LHCN-M2 (cell line): ENCODE measurements at places on chromosomes 1 and 21. TPM values are rescaled to one million over a fixed set of nuclear protein-coding genes. Genes with fewer than 3 reads are reported as not detected.

The FBXO2 gene
- not detected in 2 replicates for total RNA-seq

The ST6GALNAC3 gene
- total RNA-seq, result under 0.01 TPM in 1 of 2 replicates, not detected in the other

The LRRC7 gene
- 0.45 and 0.80 TPM in 2 replicates for total RNA-seq

The C2CD2 gene
- 13.5 and 22.2 TPM in 2 replicates for total RNA-seq

The HSPG2 gene
- total RNA-seq, result 106 and 143 TPM in 2 replicates

The RHD gene
- total RNA-seq, result not detected in 2 replicates

The C1orf87 gene
- total RNA-seq, result not detected in 2 replicates

The RPF1 gene
- 46.4 and 46.8 TPM in 2 replicates for total RNA-seq

The BCL2L15 gene
- 0.13 and 0.17 TPM in 2 replicates for total RNA-seq

The VAV3 gene
- total RNA-seq, result 0.64 and 1.4 TPM in 2 replicates

The NKAIN1 gene
- total RNA-seq, result not detected in 2 replicates

The C1orf174 gene
- total RNA-seq, result 31.8 and 38.3 TPM in 2 replicates

DNA sequence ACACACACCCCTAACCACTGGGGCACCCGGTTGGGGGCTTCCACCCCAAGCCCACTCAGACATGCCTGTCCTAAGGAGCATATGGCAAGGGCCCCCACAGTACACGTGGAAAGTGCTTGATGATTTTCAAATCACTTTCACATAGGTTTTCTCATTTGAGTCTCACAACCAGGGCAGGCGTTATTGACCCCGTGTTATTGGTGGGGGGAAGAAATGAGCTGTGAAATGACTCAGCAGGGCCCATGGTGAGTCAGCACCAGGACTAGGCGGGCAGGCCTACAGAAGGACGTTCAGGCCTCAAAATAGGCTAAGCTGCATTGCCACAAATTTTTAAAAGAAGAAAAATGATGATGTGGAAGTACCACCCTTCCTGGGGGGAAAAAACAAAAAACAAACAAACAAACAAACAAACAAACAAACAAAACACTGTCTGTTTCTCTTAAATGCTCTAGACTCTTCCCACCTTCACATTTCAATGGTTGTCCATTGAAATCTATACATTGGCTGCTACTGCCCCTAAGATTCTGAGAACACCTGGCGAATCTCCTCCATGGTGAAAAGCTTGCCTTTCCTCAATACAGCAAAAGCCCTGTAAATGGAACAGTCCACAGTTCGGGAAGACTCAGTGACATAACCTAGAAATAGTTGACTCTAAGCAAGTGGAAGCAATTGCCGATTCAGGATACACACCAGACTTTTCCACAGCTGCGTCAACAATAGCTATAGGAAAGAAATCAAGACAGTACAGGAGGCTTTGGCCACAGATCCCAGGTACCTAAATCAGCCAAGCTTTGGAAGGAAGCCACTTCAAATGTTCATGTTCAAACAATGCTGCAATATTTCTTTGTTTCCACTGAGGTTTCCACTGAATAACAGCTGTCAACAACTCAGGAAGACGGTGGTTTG is 234.7 kb downstream of the TOMM20 start:
- peak; percentile 89 for DNase-seq

- peak; percentile 54 for DNase-seq
These were observed 21.0 kb downstream of the CNIH4 start for GRCh38 chr1:224377676-224378006.

DNA sequence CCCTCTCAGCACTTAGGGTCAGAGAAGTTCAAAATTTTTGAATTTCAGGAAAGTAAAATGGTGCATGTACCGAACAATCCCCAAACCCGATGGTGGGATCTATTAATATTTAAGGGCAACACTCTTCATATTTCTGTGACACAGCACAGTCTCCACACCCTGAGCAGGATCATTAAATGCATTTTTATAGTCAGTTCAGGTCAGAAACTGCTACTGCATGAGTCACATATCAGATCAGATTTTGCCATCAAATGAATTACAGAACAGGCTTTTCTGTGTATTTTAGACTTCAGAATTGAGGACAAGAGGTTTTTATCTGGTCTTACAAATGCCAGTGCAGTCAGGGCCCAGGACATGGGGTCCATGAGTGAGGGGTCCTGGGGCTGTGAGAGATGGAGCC is 79.2 kb downstream of the RIPK4 start:
- no peak for DNase-seq

- no peak for DNase-seq
These were observed 38.6 kb downstream of the NSL1 start for GRCh38 chr1:212752934-212753497.

GRCh38 chr1:50783286-50783685 is 176.8 kb downstream of the FAF1 start:
- DNase-seq, result peak; percentile 35

DNA sequence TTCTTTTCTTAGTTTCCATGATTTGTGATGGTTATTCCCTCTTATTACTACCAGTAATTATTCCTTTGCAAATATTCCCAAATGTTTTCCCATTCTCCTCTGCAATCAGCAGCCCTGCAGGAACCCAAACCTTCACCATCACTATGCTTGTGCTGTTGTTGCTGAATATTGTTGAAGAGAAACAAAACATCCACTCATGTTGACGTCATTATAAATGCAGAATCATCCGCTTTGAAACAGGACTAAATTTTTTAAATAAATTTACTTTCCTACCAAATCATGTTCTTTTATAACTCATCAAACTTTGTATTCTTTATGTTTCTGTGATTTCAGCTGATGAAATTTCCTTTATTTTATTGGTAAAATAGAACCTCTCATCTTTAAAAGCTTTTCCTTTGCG is 787.0 kb upstream of the B3GALT2 start:
- no peak for DNase-seq

DNA sequence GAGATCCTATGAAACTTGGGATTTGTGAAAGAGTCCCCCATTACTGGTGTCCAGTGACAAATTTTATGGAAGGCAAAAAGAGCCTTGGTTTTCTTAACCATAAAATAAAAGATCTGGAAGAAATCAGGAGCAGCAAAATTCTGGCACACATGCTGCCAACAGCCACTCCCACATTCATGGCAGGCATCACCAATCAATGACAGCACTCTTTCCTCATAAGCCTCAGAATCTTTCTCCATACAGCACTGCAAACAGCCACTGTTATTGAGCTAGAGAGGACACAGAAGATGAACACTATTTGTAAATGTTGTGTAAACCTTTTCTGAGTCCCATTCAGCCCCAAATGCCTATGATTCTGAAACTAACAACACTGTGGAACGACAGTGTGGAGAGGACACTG is 162.2 kb downstream of the RRAGC start:
- no peak for DNase-seq

- DNase-seq, result no peak
These were observed 576.2 kb downstream of the MATN1 start for GRCh38 chr1:30147188-30147587.

DNA sequence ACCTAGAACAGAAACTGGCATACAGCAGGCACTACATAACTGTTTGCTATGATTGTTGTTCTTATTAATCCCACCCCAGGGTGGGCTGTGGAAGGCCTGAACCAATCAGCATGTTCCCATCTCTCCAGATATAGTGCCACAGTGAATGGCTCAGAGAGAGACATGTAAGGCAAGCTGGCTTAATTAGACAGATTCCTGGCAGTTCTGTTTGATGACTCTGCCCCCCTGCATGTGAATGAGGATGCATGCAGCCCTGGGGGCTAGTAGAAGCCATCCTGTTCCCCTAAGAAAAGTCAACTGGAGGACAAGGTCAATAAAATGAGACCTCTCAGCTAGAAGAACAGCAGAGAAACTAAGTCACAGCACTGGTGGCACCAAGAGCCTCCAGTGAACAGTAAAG is 130.3 kb downstream of the GLIS1 start:
- no peak for DNase-seq

DNA sequence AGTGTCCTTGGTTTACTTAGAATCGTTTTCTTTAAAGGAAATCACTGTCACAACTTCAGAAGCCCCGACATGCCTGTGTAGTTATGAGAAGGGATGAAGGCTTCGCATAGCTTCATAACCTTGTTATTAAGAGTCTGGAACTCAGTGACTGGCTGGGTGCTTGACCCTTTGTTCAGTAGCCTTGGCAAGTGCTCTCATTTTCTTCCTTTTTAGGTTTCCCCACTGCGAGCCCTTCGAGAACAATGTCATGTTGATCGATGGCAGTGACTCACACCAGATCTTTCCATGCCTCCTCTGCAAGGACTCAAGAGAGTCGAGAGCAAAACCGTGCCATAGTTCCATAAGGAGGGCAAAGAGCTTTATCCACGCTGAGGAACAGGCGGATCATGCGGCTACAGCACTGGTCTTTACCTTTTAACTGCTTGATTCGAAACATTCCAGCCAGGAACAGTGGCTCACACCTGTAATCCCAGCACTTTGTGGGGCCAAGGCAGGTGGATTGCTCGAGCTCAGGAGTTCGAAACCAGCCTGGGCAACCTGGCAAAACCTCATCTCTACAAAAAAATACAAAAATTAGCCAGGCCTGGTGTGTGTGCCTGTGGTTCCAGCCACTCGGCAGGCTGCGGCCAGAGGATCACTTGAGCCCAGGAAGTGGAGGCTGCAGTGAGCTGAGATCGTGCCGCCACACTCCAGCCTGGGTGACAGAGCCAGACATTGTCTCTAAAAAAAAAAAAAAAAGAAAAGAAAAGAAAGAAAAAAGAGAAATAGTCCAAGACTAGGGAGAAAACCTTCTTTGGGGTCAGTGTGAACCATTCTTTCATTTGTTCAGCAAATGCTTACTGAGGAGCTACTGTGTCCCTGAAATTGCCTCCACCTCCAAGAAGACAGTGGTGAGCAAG is 95.4 kb upstream of the ERRFI1 start:
- DNase-seq, result peak; percentile 84

DNA sequence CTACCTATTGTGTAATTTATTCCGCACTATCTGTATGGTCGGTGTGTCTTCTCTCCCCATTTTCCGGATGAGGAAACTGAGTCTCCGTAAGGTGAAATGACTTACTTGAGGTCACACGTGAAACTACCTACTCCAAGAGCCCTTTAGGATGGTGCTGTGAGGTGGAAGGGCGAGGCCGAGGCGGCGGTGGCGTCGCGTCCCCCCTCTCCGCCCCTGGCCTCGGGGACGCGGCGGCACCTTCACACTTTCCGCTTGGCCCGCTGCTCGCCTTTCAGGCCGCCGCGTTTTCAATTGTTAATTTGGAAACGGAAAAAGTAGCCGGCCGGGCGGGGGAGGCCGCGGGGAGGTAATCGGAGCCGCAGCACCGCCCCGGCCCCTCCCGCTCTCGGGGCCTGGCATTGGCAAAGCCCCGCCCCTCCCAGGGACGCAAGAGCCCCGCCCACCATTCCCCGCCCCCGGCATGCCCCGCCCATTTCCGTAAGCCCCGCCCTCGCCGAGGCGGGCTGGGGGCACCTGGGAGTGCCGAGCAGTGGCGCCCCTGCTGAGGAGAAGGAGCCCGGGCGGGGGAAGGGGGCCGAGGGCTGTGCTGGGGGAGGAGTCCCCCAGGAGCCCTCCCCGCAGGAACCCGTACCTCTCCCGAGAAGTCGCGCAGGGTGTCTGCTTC is 18.6 kb downstream of the KCNQ4 start:
- peak; percentile 43 for DNase-seq

DNA sequence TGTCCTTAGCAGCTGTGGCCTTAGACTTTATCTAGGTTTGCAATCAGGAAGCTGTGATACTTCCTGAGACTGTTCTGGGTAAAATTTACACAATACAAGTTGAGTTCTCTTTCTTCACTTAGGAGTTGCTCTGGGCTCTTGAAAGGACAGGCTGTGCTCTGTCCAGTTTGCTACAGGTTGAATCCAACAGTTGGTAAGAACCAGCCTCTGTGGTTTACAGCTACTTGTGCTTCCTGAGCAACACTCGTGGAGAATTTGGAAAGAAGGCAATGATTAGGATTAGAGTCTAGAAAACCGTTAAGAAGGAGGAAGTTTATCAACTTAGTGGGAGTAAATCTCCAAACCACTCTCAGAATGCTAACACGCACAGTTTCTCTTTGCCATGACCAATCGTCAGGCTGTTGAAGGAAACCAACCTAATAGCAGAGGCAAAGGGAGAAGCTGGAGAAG is 26.8 kb downstream of the GFI1 start:
- DNase-seq, result no peak

DNA sequence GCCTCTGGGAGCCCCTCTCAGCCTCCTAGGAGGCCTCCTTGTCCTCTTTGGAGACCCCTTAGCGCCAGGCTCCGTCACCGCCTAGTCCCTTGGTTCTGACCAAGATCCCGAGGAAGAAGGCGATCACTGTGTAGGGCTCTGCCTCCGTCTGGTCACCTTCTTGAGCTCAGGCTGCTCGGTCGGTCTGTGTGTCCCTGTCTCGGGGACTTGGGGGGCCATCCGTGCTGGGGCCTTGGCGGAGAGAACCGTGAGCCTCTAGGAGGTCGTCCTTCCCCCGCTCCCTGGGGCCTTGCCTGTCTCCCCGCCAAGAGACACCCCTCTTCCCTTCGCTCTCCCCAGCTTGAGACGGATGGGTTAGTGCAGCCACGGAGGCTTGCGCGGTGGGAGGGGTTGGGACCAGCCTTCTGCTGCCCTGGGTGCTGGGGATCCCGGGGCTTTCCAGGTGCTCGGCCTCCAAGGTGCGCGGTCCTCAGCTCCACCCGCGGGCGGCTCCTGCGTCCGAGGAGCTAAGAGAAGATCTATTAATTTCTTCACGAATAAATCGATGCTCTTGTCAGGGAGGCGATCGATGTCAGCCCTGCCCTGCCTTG is 701 bp upstream of the INSRR start:
- no peak for DNase-seq

DNA sequence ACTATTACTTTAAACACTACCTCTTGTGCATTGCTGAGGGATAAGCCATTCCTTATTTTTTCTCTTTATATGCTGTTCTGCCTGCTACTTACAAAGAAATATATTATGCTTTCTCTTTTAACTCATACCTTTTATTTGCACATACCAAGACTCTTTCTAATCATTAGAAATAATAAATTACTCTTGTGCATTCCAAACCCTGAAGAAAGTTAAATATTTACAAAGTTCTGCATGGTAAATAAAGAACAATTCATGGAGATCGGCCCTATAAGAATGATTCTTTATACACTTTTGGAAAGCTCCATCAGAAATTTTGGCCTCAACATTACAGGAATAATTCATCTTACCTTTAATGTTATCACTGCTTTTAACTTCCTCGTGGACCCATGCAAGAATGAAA is 86.7 kb upstream of the PALMD start:
- DNase-seq, result no peak

- DNase-seq, result no peak
These were observed 112.0 kb downstream of the BARHL2 start for GRCh38 chr1:90605070-90605469.

GRCh38 chr1:229561141-229561540 is 2.6 kb upstream of the ABCB10 start:
- DNase-seq, result no peak

DNA sequence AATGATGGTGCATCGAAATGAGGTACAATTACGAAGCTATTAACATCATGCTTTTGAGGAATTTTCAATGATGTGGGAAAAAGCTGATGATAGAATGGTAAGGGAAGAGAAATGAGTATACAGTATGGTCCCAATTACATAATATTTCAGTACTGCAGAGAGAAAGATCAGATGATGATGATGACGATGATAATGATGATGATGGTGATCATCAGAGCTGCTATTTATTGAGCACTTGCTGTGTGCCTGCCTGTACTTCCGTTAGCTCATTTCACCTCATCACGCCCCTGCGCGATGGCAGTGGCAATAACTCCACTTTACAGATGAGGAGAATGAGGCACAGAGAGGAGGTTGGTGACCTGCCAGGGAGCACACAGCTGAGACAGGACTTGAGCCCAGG is 620.8 kb downstream of the MATN1 start:
- DNase-seq, result no peak

- no peak for DNase-seq
These were observed 3.5 kb upstream of the LGR6 start for GRCh38 chr1:202189918-202190715.

- DNase-seq, result peak; percentile 27
These were observed 948 bp downstream of the STK40 start for GRCh38 chr1:36384542-36385409.
